Activated CD4-positive, alpha-beta T cell treated with anti-CD3 and anti-CD28 coated beads, Interleukin-2, amount 10 ng/mL, durations not matched to agents 7 days and 5 days (primary cell): ENCODE measurements at places on chromosomes 6 and 20. TPM values are rescaled to one million over a fixed set of nuclear protein-coding genes. Genes with fewer than 3 reads are reported as not detected.

LY6G5C gene
- 2.1 TPM for total RNA-seq

SYNJ2 gene
- 35.8 TPM for total RNA-seq

VWA7 gene
- 5.4 TPM for total RNA-seq

EPPIN gene
- total RNA-seq, result not detected

OR2H1 gene
- total RNA-seq, result not detected

TPX2 gene
- total RNA-seq, result 164 TPM

NEDD9 gene
- 47.7 TPM for total RNA-seq

OXT gene
- total RNA-seq, result not detected

OPRM1 gene
- not detected for total RNA-seq

BPI gene
- total RNA-seq, result not detected

SYCP2L gene
- total RNA-seq, result 0.37 TPM

GGT7 gene
- 7.2 TPM for total RNA-seq

GABRR1 gene
- not detected for total RNA-seq

VSTM2L gene
- total RNA-seq, result not detected

RAD21L1 gene
- total RNA-seq, result not detected

SAMD10 gene
- 17.2 TPM for total RNA-seq

DNMT3B gene
- total RNA-seq, result 3.7 TPM

SYCP2 gene
- total RNA-seq, result 7.6 TPM

MYB gene
- total RNA-seq, result 13.5 TPM

PAX1 gene
- not detected for total RNA-seq

HUS1B gene
- 1.5 TPM for total RNA-seq

HRH3 gene
- not detected for total RNA-seq

FUT9 gene
- total RNA-seq, result not detected

TFAP2C gene
- not detected for total RNA-seq

TRIM31 gene
- not detected for total RNA-seq

NSFL1C gene
- 64.8 TPM for total RNA-seq

USP49 gene
- total RNA-seq, result 7.0 TPM

FAM83C gene
- not detected for total RNA-seq

FERMT1 gene
- total RNA-seq, result not detected

RAET1G gene
- total RNA-seq, result not detected
